ENCODE measurements at places on chromosomes 16 and 17.
A peak's percentile ranks its signal among the peaks of the same experiment; 100 is the strongest.

- DNase-seq, result no peak
Measured at GRCh38 chr17:79098282-79098867, 23.8 kb downstream of the ENGASE start.

DNA sequence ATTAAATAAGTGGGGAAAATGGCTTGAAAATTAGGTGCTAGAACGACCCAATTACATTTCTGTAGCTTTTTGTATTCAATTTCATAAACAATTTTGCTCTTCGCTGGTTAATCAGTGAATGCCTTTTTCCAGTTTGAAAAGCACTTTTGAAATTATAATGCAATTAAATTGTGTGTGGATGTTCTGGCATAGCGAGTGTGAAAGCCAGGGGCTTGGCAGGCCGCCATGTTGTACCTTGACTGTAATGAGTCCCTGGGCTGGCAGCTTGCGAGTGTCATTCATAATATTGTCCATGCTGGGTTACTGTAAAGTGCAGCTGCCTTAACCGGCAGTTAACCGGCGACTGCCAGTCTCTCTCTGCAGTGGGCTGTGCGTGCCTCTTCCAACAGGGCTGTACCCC lies 177.8 kb downstream of the CCDC182 start:
- DNase-seq, result no peak

DNA sequence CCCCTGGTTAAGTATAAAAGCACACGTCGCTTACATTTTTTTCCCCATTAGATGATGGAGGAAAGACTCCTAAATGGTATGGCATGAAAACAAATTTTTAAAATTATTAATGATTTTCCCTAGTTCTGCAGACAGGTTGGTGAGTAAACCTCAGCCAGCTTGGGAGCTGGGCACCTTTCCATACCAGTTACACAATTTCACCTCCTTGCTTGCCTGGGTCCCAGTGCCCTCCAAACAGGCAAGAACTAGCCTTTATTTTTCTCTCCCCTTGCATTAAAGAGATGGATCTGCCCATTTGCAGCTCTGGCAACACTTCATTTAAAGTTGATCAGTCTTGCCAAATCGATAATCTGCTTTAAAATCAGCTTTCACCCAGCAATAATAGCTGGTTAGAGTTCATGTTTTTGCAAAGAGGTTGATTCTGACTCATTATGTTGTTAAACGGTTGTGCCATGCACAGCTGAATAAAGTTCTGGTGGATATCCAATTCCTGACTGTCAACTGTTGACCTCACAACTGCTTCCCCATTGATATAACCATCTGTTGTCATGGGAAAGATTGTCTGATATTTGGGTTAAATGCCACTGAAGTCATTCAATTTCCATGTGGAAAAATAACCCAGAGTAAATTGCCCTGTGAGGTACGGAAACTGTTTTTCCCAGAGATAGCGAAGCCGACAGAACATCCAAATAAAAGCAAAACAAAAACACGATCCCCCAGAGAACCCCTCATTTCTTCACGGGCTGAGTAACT lies 1.3 kb downstream of the C17orf58 start:
- DNase-seq, result no peak

GRCh38 chr17:78912082-78912481 lies 9.1 kb upstream of the CEP295NL start:
- DNase-seq, result no peak

DNA sequence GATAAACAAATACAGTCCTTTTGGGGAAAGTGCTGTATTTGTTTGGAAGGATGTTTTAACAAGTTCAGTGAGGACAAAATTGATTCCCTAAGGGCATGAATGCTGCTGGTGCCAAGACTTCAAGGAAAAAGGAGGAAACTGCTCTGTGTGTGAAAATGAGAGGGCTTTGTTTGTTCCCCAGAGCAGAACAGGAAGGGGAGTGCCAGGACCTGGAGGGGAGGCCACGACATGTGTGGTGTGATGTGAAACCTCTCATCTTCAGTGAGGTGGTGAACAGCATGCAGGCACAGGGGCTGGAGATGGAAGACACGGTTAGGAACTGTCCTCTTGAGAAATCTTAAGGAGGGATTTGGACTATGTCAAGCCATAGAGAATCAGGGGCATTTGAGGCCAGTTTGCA lies 46.6 kb upstream of the GRIN2A start:
- DNase-seq, result no peak

- no peak for DNase-seq
Measured at GRCh38 chr16:67154578-67155294, 3.9 kb upstream of the B3GNT9 start.

GRCh38 chr17:40922239-40922638 lies 15.2 kb downstream of the KRT23 start:
- DNase-seq, result no peak

DNA sequence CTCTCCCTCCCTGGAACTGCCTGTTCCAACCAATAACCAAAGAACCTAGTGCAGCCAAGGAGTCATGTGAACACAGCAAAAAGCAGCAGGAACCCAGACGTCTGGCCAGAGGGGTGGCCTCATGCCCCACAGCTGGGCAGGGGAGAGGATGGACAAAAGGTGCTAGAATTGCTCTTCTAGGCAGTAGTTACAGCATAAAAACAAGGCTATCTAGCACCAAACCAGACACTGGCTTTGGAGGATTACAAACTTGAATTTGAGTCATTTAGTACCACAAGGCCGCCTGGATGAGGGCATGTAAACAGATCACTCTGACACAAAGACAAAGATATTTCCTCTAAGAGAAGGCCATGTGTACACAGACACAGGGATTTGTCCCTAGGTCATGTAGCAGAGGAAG lies 423.3 kb upstream of the MAF start:
- DNase-seq, result no peak

DNA sequence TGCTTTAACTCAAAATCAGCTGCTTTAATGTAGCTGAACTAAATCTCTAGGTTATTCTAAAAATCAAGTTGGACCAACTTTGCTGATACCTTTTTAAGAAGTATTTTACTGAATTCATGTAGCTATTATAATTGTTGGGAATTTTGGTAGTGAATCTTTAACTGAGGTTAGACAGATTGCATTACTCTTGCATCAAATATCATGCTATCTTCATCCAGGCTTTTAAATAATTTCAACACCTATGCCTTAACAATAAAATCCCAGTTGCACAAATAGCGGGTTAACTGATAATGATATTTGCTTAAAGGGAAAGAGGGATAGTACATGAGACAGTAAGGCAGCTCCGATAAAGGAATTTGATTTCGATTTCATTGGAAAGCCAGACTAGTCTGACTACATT lies 241.3 kb upstream of the TBX2 start:
- no peak for DNase-seq

DNA sequence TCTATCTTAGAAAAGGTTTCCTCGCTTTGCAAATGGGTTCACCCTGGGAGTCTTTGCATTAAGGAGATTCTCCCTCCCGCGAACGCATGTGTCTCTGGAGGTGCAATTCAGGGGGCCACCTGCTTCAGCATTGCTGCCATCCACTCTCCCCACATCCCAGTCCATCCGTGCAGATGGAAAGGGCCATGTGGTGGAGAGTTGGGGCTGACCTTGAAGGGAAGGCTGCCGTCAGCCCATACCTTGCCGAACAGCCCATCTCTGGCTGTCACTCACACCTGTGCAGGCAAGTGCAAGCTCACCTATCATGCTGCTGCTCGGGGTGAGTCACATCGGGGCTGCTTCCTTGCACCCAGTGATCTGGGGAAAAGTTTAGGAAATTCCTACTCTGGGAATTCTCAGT lies 106.1 kb downstream of the ZNF423 start:
- DNase-seq, result no peak

- DNase-seq, result no peak
Measured at GRCh38 chr16:56510544-56510943, 9.3 kb downstream of the BBS2 start.

DNA sequence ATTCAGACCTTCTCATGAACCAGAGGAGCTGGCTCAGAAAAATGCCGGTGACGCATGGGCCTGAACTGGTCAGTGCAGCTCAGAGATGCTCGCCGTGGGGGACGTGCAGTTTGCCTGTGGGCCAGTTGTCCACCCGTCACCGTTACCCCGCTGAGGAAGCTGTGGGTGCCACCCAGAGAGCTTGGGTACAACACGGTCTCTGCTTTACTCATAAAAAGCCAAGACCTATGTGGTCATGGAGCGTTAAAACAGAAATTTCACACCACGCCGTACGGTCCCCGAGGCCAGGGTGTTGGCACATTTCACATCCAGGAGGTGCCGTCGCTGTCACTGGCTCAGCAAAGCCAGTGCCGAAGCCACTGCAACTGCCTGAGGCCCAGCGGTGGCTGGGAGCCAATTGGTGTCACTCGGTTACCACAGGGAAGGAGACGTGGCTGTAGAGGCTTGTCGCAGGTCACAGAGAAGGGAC lies 120.9 kb downstream of the METRNL start:
- DNase-seq, result no peak

- DNase-seq, result no peak
Measured at GRCh38 chr17:51029568-51030463, 90.9 kb downstream of the SPAG9 start.

GRCh38 chr17:49887744-49888360 lies 40.0 kb upstream of the TAC4 start:
- DNase-seq, result no peak

DNA sequence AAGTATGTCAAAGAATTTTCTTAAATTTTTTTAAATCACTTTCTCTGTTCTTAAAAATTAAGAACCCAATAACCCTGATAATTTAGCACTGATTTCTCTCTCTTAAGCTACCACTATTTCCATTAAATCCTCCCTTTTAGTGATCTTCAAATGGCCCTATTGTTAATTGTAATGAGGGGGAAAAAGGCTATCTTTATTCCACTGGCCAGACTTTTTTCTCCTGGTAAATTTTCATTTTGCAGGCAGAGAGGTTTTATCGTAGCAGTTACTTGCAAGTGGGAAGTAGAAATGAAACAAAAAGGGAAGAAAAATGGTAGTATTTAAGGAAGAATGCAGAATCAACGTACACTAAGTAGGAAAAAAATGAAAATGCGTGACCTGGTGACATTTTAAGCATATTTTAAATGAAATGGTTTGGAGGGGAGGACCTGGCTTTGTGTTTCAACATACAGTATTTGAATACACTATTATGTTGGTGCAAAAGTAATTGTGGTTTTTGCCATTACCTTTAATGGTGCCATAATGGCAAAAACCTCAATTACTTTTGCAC lies 224.9 kb downstream of the TANC2 start:
- no peak for DNase-seq

GRCh38 chr17:74957935-74958740 lies 14.4 kb downstream of the HID1 start:
- DNase-seq, result peak; percentile 86

DNA sequence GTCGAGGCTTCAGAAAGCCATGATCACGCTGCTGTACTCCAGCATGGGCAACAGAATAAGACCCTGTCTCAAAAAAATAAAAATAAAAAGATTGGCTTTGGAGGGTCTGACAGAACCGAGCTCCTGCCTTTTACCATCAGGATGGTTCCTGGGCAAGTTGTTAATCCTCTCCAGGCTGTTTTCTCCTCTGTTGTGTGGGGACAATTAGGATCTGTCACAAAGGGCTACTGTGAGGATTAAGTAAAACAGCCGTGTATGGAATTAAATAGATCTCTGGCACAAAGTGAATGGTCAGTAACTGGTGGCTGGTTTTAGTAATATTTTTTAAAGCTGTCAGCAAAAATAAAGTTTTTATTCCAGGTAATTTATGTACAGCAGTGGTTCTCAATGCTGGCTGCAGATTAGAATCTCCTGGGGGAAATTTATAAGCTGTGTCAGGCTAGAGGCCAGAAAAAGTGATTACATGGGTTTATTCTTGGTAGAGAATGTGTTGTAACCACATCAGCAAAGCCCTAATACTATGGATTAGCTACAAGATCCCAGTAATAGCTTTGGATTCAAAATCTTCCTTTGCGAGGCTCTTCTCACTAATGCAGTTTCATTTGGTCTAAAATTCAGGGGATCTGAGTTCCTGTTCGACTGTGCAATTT lies 47.2 kb downstream of the GPRC5B start:
- no peak for DNase-seq

GRCh38 chr17:17859909-17860765 lies 23.4 kb upstream of the SREBF1 start:
- DNase-seq, result no peak

- no peak for DNase-seq
Measured at GRCh38 chr16:72558501-72558900, 386.5 kb upstream of the PMFBP1 start.

DNA sequence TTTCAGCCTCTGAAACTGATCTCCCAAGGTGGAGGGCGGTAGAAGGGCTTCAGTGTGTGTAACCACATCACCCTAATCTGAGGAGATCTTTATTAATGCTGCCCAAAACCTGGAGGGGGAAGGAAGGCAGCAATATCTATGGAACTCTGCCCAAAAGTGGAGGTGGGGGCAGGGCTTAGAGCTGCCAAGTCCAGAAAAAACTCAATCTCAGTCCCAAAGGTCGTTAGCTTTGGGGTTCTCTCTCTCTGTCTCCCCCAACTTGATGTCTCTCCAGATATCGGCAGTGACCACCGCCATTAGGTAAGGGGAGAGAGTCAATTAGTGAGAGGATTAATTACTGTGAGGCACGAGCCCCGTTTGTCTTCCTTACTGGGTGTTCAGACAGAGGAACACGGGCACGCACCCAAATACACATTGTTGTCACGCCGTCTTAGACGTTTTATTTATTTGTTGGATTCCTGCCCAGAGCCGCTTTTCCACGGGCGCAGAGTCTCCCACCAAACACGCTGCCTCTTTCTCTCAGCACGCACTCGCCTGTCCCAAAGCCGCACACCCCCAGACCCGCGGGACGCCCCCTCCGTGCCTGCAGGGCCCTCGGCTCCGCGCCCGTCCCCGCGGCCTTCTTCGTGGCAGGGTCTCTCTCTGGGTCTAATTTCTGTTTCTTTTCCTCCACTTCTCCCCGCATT lies 5.4 kb upstream of the LHX1 start:
- DNase-seq, result no peak

DNA sequence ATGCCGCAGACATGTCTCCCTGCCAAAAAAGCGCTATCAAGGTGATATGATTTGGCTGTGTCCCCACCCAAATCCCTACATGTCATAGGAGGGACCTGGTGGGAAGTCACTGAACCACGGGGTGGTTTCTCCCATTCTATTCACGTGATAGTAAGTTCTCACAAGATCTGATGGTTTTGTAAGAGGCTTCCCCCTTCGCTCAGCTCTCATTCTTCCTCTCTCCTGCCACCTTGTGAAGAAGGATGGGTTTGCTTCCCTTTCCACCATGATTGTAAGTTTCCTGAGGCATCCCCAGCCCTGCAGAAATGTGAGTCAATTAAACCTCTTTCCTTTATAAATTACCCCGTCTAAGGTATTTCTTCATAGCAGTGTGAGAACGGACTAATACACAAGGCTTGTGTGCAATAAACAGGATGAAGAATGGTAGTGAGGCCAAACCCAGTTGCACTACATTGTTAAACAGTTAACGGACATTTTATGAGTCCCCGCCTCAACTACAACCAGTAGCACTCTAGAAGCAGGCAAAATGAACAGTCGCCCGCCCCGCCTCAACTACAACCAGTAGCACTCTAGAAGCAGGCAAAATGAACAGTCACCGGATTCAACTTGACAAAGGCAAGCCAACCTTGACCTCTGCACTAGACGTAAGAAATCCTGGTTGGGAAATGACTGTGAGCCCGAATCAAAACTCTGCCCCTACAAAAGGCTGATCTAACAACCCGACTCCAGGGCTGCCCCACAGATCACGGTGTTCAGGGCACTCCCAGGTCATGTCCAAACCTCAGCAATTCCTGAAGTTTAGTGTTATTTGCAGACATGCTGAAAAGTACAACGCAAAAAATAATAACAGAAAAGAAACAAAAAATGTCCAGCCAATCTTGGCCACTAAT lies 26.3 kb downstream of the VPS53 start:
- no peak for DNase-seq
